ENCODE measurements at places on chromosomes 11 and 22.

- DNase-seq, result no peak
These were observed 1.6 kb upstream of the BCR start for GRCh38 chr22:23178512-23179254.

DNA sequence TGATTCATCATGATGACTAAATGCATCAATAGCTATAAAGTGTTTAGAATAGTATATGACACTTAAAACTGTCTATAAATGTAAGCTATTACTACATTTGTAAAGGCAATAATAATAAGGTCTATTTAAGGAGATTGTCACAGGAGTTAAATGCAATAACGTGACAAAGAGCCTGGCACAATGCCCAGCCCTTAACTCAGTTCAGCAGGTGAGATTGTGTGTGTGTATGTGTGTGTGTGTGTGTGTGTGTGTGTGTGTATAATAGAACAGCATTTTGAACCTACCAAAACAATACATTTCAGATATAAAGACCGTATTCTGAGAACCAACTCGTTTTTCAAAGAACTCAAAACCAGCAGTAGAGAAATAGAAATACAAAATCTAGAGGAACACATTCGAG, 177.5 kb downstream of the MYO18B start:
- DNase-seq, result no peak

DNA sequence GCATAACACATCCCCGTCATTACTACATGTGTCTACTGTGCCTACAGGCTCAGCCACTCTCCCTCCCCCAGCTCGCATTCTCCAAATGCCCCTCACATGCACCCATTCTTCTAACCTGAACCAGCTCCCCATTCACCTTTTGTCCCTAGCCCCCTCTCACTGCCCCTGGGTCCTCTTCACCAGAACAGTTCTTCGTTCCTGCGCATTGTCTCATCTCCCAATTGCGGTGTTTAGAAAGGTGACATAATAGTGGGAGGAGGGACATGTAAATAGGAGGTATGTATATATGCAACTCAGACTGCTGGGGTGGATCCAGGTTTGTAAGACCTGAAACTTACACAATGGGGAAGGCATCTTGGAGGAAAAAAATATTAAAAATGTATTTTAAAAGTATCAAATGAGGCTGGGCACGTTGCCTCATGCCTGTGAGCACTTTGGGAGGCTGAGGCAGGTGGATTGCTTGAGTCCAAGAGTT, 4.7 kb upstream of the VSIG2 start:
- DNase-seq, result no peak

GRCh38 chr22:37019309-37020191, at the start of the genes MPST and TST:
TSS of gene MPST (plus strand) at chr22:37019742. CDS start at chr22:37019837, 95 bp downstream.
TSS of gene TST (minus strand) at chr22:37019447. CDS start at chr22:37018732, 715 bp downstream.
- DNase-seq, result peak; percentile 45

DNA sequence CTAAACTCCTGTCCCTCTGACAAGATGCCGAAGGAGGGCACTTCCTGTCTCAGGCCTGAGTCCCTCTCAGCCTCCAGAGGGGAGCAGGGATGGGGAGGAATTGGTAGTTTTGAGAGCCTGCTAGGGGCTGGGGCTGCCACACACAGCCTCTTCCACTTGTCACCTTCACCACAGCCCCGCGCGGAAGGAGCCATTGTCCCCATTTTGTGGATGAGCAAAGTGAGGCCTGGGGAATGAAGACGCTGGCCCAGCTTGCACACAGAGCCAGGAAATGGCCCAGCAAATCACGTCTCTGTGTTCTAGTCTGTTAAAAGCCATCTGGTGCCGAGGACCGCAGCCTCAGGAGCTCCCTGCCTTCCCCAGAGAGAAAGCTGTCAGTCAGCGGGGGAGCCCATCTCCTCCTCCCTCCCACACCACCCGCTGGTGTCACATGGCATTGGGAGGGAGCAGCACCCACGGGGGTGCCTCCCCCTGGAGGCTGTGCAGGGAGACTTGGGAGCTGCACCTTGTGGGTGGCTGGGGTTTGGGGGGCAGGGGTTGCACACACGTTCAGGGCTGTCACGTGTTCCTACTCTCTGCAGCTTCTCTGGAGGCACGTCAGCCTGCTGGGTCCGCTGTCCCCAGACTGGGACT, 34.6 kb downstream of the RASD2 start:
- DNase-seq, result no peak

GRCh38 chr11:82462608-82463242, 270.9 kb downstream of the FAM181B start:
- no peak for DNase-seq

DNA sequence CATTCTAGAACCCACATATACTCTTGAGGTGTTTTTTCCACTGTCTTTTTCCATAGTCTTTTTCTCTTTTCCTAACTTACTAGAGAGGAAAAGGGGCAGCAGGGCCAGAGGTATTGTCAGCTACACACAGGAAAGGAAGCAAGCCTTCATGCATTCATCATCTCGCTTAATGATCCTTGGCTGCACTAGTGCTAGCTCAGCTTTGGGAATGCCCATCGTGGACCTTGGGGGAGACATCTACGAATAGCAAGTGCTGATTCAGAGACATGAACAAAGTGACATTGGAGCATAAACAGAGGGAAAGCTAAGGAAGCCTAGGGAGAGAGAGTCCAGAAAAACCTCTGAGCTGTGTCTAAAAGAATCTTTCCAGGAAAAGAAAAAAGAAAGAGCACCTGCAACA, 466.3 kb upstream of the ARHGAP42 start:
- DNase-seq, result no peak

DNA sequence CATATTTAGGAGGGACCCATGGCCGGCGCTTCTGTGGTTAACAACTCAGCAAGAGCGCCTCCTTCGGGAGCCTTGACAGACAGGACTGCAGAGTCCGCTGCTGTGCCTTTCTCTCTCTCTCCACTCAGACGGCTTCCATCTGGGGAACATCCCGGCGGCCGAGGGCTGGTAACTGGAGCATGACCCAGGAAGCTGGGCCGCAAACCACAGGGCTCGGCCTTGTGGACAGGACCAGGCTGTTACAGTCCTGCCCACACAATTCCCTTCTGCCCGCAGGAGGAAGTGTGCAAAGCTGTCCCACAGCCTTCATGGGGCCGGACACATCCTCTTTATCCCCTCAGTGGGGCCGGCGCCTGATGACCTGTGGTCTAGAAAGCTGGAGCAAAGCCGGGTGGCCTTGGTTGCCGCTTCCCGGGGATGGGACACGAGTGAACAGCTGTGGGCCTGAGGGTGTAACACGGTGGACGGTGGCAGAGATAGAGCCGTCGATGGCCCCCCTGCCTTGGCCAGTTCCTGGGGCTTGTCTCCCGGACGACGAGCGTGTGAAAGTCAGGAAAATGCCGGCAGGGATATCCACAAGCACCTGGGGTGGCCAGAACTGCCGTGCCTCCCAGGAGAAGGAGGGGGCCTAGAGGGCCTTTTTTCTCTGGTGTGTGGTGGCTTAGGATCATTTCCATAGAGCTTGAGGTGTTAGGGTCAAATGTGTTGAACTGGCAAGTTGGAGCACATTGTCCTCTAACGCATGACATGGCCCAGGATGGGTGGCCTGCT, 50.1 kb downstream of the FBLN1 start:
- DNase-seq, result peak; percentile 95

GRCh38 chr11:45037434-45038005, 86.8 kb upstream of the TP53I11 start:
- DNase-seq, result no peak

- DNase-seq, result no peak
These were observed 6.9 kb downstream of the MOB2 start for GRCh38 chr11:1479678-1480118.

DNA sequence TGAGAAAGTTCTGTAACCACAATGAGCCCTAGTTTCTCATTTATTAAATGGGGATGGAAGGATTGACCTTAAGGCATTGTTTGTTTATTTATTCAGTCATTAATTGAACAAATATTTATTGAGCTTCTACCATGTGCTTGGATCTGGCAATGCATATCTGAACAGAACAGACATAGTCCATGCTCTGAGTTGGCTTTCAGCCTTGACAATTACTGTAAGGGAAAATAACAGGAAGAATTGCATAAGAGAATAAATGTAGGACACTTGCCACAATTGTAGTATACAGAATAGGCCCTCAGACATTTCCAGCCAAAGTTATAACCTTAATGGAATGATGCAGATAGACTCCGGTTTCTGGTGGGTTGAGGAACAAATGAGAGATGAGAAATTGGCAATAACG, 160.5 kb upstream of the TTC12 start:
- DNase-seq, result no peak

DNA sequence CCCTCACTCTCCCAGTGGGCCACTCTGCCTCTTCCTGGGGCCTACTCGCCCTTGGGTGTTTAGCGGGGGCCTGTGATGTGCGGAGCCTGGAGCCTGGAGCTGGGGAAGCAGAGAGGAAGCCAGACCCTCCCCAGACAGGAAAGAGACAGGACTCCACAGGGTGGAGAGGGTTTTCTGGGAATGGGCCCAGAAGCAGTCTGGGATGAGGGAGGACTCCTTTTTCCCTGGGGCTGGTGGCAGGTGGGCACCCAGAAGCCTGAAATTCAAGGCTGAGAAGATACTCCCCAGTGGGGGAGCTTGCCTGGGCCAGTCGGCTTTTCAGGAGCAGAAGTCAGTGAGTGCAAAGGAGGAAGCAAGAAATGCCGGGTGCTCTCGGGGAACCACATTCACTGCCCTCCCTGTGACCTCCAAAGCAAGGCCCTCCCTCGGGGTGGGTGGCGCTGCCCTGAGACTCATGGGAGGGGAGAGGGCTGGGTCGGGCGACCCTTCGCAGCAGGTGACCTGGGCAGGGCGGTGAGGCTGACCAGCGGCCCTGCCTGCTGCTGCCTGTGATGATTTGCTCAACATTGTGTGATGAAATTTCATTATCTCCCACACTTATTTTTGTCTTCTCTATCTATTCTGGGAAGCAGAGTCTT, 1377.4 kb downstream of the BRD1 start:
- DNase-seq, result no peak

DNA sequence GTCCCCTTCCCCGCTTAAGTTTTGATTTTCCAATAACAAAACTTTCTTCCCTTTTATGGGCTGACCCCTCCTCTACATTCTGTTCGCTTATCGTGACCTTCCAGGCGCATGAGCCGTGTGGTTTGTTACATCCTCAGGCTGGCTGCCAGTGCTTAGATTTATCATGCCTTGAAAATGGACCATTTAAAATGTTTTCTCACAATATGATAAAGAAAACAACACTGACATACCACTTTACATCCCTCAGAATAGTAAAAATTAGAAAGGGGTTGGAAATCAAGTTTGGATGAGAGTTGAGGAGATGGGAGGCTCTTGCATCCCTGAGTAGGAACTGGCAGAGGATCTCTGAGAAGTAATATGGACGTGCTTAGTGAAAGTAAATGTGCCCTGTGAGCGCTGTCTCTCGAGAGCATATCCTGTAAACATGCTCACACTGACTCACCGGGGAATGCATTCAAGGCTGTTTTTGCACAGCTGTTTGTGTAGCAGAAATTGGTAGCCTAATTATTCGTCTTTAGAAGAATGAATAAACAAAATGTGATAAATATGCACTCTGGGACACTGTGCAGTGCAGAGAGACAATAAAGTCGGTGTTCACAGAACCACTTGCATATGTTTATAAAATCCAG, 17.1 kb upstream of the TOLLIP start:
- no peak for DNase-seq

DNA sequence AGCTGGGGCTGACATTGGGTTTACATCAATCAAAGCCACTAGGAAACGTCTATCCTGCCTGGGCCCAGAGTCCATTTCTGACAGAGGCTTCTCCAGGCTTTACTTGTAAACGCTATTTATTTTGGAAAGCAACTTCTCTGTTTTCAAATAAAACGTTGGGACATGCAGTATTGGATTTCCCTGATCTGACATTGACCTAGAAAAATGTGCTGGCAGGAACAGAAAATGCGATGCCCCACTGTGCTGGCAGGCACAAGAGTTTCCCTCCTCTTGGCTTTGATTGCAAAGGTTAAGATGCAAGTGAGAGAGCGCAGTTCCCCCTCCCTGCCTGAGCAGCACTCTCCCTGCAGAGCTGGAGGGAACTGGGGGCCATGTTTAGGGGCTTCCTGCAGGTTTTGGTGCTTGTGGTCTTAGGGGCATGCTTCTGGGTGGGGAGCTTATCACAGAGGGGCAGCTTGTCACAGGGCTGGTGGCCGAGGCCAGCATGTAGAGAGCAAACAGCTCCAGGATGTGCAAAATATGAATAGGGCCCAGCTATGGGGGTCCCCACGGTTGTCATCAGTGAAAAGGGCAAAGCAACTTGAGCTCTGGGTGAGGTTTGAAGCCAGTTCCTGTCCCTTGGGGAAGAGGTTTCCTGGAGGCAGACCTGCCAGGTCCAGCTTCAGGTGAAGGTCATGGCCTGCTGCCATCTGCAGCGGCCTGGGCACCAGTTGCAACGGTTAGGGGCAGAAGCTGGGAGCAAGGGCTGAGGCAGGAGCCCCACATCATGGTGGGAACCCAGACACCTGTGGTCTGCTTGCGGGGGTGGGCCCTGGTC, 42.3 kb upstream of the DKK3 start:
- no peak for DNase-seq

DNA sequence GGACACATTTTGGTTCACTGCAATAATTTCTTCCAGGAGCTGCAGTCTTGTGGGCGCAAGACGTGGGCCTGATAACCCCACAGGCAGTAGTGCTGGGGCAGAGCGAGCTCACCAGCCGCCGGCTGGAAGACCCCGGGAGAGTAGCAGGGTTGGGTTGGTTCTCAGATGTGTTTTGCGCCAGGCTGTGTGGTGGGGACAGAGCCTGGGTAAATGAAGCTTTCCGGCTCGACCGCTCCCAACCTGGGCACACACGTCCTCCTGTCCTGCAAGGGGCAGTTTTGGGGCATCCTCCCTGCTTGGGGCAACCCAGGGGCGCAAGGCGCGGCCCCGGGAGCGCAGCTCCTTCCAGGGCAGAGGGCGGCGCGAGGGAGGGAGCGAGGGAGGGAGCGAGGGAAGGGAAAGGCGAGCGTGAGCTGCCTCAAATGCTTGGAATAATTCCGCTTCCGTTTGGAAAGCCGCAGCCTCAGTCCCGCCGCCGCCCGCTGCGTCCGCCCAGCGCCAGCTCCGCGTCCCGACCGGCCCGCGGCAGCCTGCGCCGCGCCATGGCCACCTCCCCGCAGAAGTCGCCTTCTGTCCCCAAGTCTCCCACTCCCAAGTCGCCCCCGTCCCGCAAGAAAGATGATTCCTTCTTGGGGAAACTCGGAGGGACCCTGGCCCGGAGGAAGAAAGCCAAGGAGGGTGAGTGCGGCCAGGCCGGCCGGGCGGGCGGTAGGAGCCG, at the start of gene PARVA:
Gene PARVA (plus strand): TSS at position 466 of the 718 bp plus-strand sequence. CDS start 77 bp downstream, at position 543.
- peak; percentile 79 for DNase-seq

GRCh38 chr11:114036147-114036811, 23.2 kb upstream of the ZBTB16 start:
- no peak for DNase-seq

- DNase-seq, result peak; percentile 30
These were observed 236.7 kb downstream of the TTC28 start for GRCh38 chr22:28442711-28443525.

- no peak for DNase-seq
These were observed 979.7 kb upstream of the FAT3 start for GRCh38 chr11:91244912-91245311.

- DNase-seq, result no peak
These were observed 59.0 kb downstream of the UBASH3B start for GRCh38 chr11:122714484-122714883.

DNA sequence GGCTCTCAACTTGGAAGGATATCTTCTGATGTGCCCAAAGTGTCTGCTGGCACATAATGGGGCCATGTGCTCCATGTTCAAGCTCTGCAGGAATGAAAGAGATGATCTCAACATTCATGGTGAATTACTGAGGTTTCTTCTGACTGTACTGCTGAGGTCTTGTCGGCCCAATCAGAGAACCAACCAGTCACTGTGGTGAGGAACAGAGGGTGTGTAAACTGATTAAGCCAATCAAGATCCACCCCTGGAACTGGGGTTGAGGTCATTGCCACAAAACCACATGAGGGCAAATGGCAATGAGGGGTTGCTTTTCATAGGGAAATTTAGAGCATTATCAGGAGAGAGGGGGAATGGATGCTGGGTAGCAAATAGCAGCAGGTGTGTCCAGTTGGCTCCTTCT, 152.3 kb upstream of the RAG2 start:
- no peak for DNase-seq

Data from astrocyte (in vitro differentiated cells and primary cell).